Activated B cell treated with CpG ODN at 0.5 μM for 24 hours (primary cell): ENCODE measurements at places on chromosomes 2 and 18. TPM values are rescaled to one million over a fixed set of nuclear protein-coding genes. Genes with fewer than 3 reads are reported as not detected.

Gene BUB1
- 5.9 and 6.2 TPM in 2 replicates for total RNA-seq

DNA sequence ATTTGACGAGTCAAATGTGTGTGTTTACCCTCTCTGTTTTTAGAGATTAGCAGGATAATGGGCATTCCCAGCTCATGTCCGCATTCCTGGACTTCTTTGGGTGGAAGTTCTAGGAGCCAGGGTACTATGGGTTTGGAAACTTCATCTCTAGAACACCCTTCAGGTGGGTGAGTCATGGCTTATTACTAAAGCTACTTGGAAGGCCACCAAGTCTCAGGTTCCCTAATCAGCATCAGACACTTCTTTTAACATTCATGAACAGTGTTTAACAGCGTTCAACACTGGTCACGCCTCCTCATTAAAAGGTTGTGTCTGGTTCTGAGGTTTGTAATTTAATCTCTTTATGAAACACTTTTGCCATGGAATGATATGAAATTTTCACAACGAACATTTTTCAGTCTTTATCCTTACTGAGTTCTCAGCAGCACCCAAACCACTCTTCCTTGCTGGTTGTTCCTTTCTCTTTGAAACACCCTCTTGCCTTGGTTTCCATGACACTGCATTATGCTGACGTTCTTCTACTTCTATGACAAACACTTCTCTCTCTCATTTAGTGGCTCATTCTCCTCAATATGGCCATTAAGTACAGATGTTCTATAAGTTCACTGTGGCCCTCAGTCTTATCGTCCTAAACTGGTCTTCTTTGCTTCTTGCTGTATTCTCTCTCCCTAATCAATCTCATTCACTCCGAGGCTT, 49.3 kb downstream of the MMADHC start:
- DNase-seq: no peak

Gene SFT2D3
- 9.6 and 10.1 TPM in 2 replicates for total RNA-seq

Gene SLC1A4
- total RNA-seq: 32.1 and 35.4 TPM in 2 replicates

DNA sequence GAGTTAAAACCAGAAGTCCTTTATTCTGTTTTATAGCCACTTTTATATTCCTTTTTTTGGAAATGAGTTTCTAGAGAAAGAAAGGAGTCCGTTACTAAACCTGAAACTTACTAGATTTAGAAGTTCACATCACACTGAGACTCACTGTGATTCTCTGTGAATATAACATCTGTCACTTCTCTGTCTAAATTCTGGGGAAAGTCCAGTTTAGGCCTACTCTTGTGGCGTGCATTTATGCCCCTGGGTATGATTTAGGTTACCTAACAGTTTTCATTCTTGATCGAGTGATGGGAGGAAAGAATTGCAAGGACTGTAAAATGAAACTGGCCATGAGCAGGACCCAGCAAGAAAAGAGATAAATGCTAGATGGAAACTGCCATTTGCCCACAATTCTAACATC, 449.6 kb downstream of the SPAG16 start:
- DNase-seq: no peak
